ENCODE measurements at places on chromosomes 3 and 15. TPM values are rescaled to one million over a fixed set of nuclear protein-coding genes. Genes with fewer than 3 reads are reported as not detected.
A peak's percentile ranks its signal among the peaks of the same experiment; 100 is the strongest.

DNA sequence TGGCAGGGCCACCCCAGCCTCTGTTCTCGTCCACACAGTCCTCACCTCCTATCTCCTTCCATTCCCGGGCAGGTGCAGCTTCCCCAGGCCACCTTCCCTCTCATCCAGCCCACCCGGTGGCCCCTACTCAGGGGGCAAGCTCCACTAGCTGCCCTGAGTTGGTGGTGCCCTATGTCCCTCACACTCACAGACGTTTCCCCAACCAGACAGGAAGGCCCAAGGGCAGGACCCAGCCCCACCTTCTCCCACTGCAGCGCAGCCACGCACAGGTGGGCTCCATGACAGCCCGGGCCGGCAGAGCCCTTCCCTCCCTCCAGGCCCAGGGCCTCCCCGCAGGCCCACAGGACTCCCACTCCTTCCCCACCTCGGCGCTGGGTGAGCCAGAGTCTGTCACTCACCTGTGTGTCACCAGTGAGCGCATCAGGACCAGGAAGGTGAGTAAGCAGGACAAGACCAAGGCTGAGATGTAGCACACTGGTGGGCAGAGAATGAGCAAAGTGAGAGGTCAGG lies 11.1 kb downstream of the ISLR start:
- no peak overlapping the region for H3K27ac ChIP-seq
- H3K4me3 ChIP-seq = no peak overlapping the region
- no peaks in the 10 kb centered on the region for H3K4me1 ChIP-seq
- no peak for DNase-seq

GRCh38 chr3:197010556-197011351 lies 18.9 kb downstream of the MELTF start:
- H3K4me1 ChIP-seq = no peaks in the 10 kb centered on the region
- H3K27me3 ChIP-seq = no peaks in the 10 kb centered on the region
- no peaks in the 10 kb centered on the region for H3K36me3 ChIP-seq
- no peak overlapping the region for H3K4me3 ChIP-seq
- no peak for DNase-seq

- no peaks in the 10 kb centered on the region for H3K4me1 ChIP-seq
- DNase-seq = no peak
- H3K4me3 ChIP-seq = no peak overlapping the region
- no peak overlapping the region for H3K27ac ChIP-seq
Measured at GRCh38 chr15:77695548-77695947, 62.8 kb upstream of the LINGO1 start.

The GP9 gene
- not detected for total RNA-seq

DNA sequence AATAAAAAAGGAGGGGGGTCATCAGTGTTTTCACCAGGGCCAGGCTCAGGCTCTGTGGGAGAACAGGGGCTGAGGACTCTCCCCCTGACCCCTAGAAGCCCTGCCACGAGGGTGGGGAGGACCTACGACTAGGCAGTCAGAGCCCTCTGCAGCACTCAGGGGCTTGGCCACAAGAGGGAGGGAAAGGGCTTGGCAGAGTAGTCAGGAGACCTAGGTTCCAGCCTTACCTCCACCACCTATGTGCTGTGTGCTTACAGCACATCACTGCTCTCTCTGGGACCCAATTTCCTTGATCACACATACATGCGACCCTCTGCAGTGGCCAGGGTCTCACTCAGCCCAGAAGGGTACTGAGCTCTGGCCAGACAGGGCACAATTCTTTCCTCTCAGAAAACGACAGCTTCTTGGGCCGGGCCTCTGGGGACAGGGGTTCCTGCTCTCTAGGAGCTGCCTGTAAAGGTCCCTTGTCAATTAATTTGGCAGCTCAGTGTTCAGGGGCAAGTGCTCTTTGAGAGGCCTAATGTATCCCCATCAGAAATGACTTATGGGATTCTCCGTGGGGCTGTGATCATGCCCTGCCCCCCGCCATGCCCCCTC lies 16.4 kb upstream of the SKIC8 start:
- no peaks in the 10 kb centered on the region for H3K27me3 ChIP-seq
- no peak overlapping the region for H3K4me3 ChIP-seq
- H3K27ac ChIP-seq = no peak overlapping the region
- DNase-seq = peak; percentile 86
- H3K36me3 ChIP-seq = no peaks in the 10 kb centered on the region
- H3K4me1 ChIP-seq = peaks cover 4% of the 10 kb centered on the region

The LRRC2 gene
- 2.6 TPM for total RNA-seq

DNA sequence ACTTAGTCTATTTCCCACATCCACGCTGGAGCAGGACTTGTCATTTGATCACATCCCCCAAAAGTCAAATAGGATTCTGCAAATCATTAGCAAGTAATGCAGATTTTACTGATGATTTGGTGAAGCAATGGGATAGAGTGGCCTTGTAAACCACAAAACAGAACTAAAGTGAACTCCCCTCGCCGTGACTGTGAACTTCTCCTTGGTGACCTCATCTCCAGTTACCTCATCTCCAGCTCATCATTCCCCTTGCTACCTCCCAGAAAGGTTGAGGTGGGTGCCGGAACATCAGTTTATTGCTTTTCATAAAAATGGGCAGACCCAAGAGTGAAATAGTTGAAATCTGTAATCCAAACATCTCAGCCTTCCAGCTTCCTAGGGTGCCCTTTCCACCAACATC lies 36.7 kb upstream of the ADPGK start:
- H3K27ac ChIP-seq = no peak overlapping the region
- peaks cover 5% of the 10 kb centered on the region for H3K4me1 ChIP-seq

The MESP2 gene
- not detected for total RNA-seq

GRCh38 chr15:81023483-81024264 lies 23.0 kb downstream of the TLNRD1 start:
- no peak for DNase-seq
- H3K4me1 ChIP-seq = peaks cover 7% of the 10 kb centered on the region

- no peaks in the 10 kb centered on the region for H3K27me3 ChIP-seq
- no peak for DNase-seq
- no peak overlapping the region for H3K4me3 ChIP-seq
- H3K36me3 ChIP-seq = no peaks in the 10 kb centered on the region
Measured at GRCh38 chr3:107946700-107947099, 144.1 kb downstream of the CD47 start.

- no peaks in the 10 kb centered on the region for H3K4me1 ChIP-seq
- H3K27ac ChIP-seq = no peak overlapping the region
- no peak overlapping the region for H3K4me3 ChIP-seq
- DNase-seq = no peak
- H3K27me3 ChIP-seq = no peaks in the 10 kb centered on the region
Measured at GRCh38 chr15:85741662-85742061, 53.1 kb downstream of the KLHL25 start.

- H3K4me1 ChIP-seq = no peaks in the 10 kb centered on the region
- no peak overlapping the region for H3K27ac ChIP-seq
- H3K4me3 ChIP-seq = no peak overlapping the region
- no peaks in the 10 kb centered on the region for H3K36me3 ChIP-seq
Measured at GRCh38 chr3:185460719-185461350, 38.0 kb downstream of the TMEM41A start.

The CATSPER2 gene
- 1.6 TPM for total RNA-seq

- no peaks in the 10 kb centered on the region for H3K36me3 ChIP-seq
- no peaks in the 10 kb centered on the region for H3K27me3 ChIP-seq
- no peak overlapping the region for H3K4me3 ChIP-seq
Measured at GRCh38 chr3:54343495-54343894, 221.1 kb downstream of the CACNA2D3 start.

DNA sequence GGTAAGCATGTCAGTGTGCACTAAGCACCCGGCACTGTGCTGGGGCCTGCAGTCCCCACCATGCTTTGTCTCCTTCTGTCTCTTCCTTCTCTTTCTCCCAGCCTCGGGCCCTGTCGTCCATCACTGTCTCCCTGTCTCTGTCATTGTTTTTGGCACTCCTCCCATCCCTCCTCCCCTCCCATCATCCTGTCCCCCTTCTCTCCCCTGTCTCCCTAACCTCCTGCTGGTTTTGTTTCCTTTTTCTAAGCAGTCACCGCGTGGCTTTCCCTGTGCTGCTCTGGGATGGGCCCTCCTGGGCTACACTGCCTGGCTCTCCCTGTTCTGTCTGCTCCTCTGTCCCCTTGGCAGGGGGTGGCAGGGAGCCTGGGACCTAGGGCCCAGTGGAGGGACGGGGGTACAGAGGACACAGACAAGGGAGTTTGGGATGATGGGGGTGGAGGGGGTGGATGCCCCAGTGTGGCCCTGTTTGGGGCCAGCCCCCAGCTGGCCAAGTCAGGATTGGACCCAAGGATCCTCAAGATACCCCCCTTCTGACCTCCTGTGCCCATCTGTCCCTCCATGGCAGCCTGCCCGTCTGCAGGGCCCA lies 5.7 kb downstream of the CHST13 start:
- no peak overlapping the region for H3K4me3 ChIP-seq
- no peak overlapping the region for H3K27ac ChIP-seq
- no peaks in the 10 kb centered on the region for H3K27me3 ChIP-seq
- DNase-seq = no peak
- no peaks in the 10 kb centered on the region for H3K4me1 ChIP-seq

The MAP1A gene
- total RNA-seq = 2.5 TPM

- H3K27me3 ChIP-seq = no peaks in the 10 kb centered on the region
- no peak for DNase-seq
- H3K4me1 ChIP-seq = no peaks in the 10 kb centered on the region
- no peak overlapping the region for H3K27ac ChIP-seq
Measured at GRCh38 chr3:132404276-132404675, 13.0 kb upstream of the DNAJC13 start.

DNA sequence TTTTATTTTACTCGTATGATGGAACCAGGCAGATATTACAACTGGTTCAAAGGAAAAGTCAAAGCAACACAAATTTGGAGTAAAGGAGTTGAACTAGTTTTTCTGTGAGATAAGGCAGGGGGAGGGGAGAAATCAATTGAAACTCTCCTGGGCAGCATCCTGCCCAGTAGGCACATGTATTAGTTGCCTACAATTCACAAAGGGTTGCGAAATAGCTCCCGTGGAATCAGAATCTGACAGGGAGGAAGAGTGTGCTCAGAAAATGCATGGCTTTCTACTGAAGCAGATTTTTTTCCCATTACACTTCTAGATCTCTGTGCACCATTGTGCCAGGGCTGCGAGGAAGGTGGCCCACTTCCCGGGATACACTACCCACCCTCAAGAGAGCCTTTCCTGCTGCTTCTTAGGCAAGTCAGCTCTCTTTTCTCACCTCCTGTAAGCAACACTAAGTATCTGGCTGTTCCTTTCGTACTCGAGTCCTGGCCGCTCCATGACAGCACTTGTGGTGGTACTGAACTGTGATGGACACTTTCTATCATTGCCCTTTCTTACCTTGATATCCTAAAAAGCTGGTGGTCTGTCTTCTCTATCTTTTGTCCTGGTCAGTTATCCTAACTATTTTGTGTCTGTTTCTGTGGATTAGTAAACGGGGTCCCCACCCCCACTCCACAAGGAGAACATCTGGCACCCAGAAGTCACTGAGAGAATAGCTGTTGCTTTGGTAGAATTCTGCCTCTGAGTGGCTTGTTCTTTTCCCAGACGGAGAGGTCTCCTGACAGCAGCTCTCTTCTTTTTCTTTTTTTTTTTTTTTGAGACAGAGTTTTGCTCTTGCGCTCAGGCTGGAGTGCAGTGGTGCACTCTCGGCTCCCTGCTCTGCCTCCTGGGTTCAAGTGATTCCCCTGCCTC lies 74.8 kb downstream of the RPL39L start:
- H3K27me3 ChIP-seq = no peaks in the 10 kb centered on the region
- peaks cover 53% of the 10 kb centered on the region for H3K36me3 ChIP-seq
- H3K4me1 ChIP-seq = peaks cover 14% of the 10 kb centered on the region
- H3K4me3 ChIP-seq = no peak overlapping the region

The SLC9C1 gene
- 0.15 TPM for total RNA-seq

GRCh38 chr3:42800251-42800650 lies 4.0 kb downstream of the HIGD1A start:
- peaks cover 5% of the 10 kb centered on the region for H3K36me3 ChIP-seq
- H3K4me1 ChIP-seq = peaks cover 2% of the 10 kb centered on the region
- no peak for DNase-seq
- no peak overlapping the region for H3K27ac ChIP-seq
- H3K4me3 ChIP-seq = no peak overlapping the region

The LMLN gene
- 4.5 TPM for total RNA-seq

DNA sequence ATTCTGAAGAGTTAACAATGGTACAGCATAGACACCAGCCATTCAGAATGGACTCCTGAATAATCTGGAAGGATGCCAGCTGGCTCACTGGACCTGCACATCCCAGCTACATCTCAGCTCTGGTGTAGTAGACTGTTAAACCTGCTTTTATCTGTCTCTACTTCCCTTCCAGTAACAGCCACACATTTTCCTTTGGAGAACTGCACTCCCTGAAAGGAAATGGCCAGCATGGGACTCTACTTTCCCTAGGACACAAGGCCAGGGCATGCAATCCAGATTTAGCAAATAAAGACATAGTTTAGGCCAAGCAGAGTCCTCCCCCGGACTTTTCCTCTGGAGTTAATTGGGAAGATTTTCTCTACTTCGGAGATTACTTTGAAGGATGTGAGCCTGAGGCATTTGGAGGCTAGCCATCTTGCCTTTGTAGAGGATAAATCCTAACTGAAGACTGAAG lies 82.7 kb upstream of the TCF12 start:
- H3K4me3 ChIP-seq = no peak overlapping the region
- no peak for DNase-seq
- no peak overlapping the region for H3K27ac ChIP-seq
- H3K27me3 ChIP-seq = no peaks in the 10 kb centered on the region

The TTLL13 gene
- total RNA-seq = not detected

The CCNB2 gene
- 119 TPM for total RNA-seq

The PHLDB2 gene
- 13.2 TPM for total RNA-seq

DNA sequence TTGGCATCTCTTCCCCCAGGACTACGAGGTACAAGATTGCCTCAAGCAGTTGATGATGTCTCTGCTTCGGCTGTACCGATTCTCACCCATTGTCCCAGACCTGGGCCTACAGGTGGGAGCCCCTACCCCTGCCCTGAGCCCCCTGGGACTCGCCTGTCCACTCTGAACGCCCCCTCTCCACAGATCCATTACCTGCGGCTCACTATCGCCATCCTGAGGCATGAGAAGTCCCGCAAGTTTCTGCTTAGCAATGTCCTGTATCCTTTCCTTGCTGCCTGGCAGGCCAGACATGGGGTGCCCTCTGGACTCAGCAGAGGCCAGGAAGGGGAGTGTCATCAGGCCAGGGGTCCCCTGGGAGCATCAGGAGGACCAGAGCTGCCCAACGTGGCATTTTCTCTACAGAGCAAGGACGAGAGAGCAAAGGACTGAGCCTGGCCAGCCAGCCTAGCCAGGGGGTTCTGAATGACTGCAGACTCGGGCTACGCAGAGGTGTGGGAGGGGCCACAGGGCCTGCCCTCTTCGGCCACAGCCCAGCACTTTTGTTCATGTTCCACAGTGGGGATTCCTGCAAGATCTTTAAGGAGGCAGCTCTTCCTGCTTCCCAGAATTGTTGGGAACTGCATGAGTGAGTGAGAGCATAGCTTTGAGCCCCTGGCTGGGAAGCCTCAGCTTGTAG lies 11.2 kb downstream of the RNF123 start:
- H3K4me1 ChIP-seq = no peaks in the 10 kb centered on the region
- peak; percentile 57 for DNase-seq
- no peak overlapping the region for H3K27ac ChIP-seq
- H3K4me3 ChIP-seq = no peak overlapping the region
- H3K27me3 ChIP-seq = no peaks in the 10 kb centered on the region

- H3K4me1 ChIP-seq = no peaks in the 10 kb centered on the region
- no peak for DNase-seq
- no peak overlapping the region for H3K27ac ChIP-seq
Measured at GRCh38 chr3:52092271-52092660, 35.9 kb upstream of the DUSP7 start.

The GJD2 gene
- total RNA-seq = not detected

Measured in H9 (cell line).